ENCODE measurements at places on chromosomes 4 and X.

DNA sequence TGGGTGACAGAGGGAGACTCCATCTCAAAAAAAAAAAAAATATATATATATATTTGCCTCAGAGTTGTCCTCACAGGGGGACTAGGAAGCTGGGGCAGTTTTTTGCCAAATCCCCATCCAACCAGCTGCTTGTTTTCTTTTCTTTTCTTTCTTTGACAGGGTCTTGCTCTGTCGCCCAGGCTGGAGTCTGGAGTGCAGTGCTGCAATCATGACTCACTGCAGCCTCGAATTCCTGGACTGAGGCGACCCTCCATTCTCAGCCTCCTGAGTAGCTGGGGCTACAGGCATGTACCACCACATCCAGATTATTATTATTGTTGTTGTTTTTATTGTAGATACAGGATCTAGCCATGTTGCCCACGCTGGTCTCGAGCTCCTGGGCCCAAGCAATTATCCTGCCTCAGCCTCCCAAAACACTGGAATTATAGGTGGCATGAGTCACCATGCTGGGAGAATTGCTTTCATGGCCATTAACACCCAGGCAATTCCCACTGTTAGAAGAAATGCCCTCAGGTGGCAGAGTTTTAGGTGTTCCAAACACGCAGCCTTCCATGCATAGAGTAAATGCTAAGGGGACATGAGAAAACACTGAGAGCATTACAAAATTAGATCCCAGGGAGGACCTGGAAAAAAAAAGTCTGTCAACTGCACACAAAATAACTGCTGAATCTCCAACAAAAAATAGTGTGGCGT lies 98.0 kb downstream of the ARHGAP6 start:
- DNase-seq = peak; percentile 13

- peak; percentile 78 for DNase-seq
Observed at GRCh38 chr4:149164282-149164681, 651.4 kb downstream of the IQCM start.

- no peak for DNase-seq
Observed at GRCh38 chr4:87077914-87078585, 142.4 kb downstream of the KLHL8 start.

- peak; percentile 69 for DNase-seq
Observed at GRCh38 chr4:44629280-44629866, 22.1 kb downstream of the YIPF7 start.

DNA sequence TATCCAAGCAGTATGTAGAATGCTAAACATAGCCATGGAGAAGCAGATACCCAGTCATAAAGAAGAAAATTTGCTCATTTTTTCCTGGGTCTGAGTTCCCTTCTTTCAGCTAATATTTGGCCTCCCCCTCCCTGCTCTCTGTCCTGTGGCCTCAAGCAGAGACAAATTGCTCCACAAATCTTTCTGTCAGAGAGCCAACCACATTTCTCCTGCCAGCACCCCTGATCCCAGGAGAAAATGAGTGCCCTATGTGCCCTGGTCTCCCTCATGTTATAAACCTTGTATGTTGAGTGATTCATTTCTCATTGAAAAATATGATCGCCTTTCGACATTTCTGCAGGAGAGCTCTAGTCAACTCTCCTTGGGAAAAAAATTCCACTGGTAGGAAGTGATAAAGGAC lies 82.0 kb downstream of the TMEM156 start:
- no peak for DNase-seq

DNA sequence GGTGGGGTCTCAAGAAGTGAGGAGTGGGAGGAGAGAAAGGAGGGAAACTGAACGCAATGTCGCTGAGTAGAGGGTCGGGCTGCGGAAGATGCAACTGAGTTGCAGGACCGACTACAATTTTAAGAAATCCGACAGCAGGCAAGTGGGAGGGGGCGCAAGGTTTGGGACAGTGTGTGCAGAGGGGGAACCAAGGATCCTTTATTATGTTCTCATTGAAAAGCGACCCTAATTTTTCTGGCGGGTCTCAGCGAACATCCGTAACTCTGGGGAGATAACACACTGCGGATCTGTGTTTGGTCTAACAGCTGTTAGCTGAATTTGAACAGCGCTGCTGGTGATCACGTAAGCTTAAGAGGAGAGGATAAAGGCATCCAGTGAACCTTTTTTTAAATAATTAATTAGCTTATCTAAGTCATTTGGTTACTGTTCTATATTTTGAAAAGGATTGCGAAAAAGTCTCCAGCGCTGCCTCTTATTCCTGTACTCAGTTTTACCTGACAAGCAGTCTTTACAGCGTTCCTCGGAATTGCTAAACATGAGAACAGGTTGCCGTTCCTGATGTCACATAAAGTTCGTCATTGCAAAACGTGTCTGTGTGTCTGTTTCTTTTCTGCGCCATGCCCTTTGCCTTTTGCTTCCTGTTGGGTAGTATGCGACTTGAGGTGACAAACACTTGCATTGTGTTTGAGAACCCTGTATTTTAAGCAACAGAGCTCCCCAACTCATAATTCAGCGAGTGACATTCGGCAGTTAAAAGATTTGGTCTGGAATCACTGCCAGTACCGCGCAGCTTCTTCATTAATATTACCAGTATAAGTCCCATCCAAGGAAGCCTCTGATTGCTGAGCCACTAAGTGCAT lies 1.3 kb downstream of the HTR2C start:
- DNase-seq = no peak

DNA sequence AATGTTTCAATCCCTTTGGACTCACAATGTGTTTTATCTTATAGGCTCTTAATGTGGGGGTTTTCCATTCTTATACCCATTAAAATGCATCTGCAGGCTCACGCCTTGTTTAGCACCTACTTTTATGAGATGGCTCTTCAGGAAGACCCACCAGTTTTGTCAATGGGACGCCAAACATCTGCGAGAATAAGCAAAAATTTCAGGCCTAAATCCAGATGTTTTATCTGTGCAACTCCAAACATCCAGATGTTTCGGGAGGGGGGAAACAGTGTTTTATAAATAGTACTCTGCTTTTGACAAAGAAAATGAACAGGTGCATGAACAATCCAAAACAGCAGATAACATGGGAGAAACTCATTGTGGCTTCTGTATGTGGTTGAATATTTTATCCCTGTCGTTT lies 342.8 kb downstream of the DHX15 start:
- no peak for DNase-seq

GRCh38 chr4:151659601-151660364 lies 101.0 kb downstream of the GATB start:
- no peak for DNase-seq

- peak; percentile 69 for DNase-seq
Observed at GRCh38 chrX:9133426-9133825, 99.5 kb upstream of the FAM9B start.

All from kidney tubule cell (primary cell).